ENCODE measurements at places on chromosomes 12 and 14. TPM values are rescaled to one million over a fixed set of nuclear protein-coding genes. Genes with fewer than 3 reads are reported as not detected.

DNA sequence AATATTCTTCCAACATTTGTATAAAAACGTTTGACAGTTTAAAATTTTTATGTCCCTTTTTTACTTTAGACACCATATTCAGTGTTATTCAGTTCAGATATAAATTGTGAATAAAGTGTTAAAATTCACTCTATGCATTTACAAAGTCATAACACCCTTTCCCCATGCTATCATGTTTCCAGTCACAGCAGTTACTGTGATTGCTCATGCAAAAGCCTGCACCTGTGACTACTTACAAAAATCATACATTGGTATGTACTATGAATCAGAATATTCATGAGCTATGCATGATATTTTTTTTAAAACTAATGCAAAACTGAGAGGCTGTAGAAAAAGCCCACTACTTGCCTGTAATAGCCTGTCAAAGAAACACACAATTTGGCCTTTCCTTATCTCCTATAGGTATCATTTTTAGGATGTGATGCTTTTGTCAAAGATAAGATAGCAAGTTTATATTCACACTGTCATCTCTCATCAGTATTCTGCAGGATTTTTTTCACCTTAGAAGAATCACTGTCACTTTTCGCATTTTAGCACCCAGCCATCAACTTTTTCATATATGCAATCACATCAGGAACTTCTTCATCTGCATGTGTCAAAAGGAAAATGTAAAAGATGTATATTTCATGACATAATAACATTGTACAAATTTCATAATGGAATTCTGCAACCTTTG lies 443.2 kb downstream of the C12orf50 start:
- no peak overlapping the region for H3K27ac ChIP-seq
- H3K36me3 ChIP-seq = no peaks in the 10 kb centered on the region
- no peaks in the 10 kb centered on the region for H3K27me3 ChIP-seq
- no peak for DNase-seq

DNA sequence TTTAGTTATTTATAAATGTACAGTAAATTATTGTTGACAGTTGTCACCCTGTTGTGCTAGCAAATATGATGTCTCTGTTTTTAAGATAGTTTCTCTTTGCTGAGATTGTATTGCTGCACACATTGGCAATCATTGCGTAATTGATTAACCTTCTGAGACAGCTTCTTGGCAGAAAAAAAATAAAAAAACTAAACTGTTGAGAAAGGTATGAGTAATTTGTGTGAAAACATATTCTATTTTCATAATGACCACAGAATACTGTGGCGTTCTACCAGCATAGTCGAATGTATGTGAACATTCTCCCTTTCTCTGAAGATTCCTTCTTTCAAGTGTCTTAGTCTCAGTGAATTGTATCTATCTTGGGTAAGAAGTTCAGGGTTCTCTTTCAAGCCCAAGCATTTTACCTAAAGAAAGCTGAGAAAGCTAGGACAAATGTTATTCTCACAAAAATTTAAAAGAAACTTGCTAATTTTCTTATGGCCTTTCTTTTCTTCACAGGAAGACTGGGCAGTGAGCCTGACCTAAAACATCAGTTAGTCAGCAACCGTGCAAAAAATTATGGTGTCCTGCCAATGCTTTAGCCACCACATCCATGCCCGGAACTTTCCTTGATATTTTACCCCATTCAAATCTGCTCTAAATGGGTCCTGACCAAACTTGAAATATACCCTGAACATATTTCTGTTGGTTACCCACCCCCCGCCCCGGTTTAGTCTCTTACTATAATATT lies 69.0 kb upstream of the REP15 start:
- H3K4me3 ChIP-seq = peak overlapping the region; percentile 27
- H3K4me1 ChIP-seq = peaks cover 26% of the 10 kb centered on the region
- H3K27me3 ChIP-seq = no peaks in the 10 kb centered on the region

DNA sequence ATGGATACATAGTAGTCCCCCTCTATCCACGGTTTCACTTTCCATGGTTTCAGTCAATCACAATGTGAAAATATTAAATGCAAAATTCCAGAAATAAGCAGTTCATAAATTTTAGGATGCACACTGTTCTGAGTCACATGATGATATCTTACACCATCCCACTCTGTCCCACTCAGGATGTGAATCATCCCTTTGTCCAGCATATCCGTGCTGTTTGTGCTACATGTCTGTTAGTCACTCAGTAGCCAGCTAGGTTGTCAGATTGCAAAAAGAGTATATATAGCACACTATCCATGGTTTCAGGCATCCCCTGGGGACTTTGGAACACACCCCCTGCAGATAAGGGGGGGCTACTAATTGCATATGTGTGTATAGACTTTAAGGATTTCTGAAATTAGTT lies 8.1 kb upstream of the NAA30 start:
- H3K4me3 ChIP-seq = no peak overlapping the region
- no peak for DNase-seq
- H3K36me3 ChIP-seq = no peaks in the 10 kb centered on the region
- no peaks in the 10 kb centered on the region for H3K27me3 ChIP-seq
- no peaks in the 10 kb centered on the region for H3K4me1 ChIP-seq

- peaks cover 5% of the 10 kb centered on the region for H3K4me1 ChIP-seq
- H3K27ac ChIP-seq = no peak overlapping the region
- no peaks in the 10 kb centered on the region for H3K27me3 ChIP-seq
- no peak overlapping the region for H3K4me3 ChIP-seq
- H3K36me3 ChIP-seq = no peaks in the 10 kb centered on the region
Measured at GRCh38 chr14:55715889-55716288, 135.9 kb downstream of the KTN1 start.

- no peaks in the 10 kb centered on the region for H3K27me3 ChIP-seq
- no peak overlapping the region for H3K4me3 ChIP-seq
- peaks cover 10% of the 10 kb centered on the region for H3K4me1 ChIP-seq
Measured at GRCh38 chr14:35883677-35884293, 57.6 kb downstream of the BRMS1L start.

GRCh38 chr12:102567031-102567985 lies 86.9 kb upstream of the IGF1 start:
- H3K36me3 ChIP-seq = no peaks in the 10 kb centered on the region
- H3K27ac ChIP-seq = no peak overlapping the region
- no peak for DNase-seq
- H3K4me3 ChIP-seq = no peak overlapping the region
- H3K27me3 ChIP-seq = no peaks in the 10 kb centered on the region
- H3K4me1 ChIP-seq = no peaks in the 10 kb centered on the region

DNA sequence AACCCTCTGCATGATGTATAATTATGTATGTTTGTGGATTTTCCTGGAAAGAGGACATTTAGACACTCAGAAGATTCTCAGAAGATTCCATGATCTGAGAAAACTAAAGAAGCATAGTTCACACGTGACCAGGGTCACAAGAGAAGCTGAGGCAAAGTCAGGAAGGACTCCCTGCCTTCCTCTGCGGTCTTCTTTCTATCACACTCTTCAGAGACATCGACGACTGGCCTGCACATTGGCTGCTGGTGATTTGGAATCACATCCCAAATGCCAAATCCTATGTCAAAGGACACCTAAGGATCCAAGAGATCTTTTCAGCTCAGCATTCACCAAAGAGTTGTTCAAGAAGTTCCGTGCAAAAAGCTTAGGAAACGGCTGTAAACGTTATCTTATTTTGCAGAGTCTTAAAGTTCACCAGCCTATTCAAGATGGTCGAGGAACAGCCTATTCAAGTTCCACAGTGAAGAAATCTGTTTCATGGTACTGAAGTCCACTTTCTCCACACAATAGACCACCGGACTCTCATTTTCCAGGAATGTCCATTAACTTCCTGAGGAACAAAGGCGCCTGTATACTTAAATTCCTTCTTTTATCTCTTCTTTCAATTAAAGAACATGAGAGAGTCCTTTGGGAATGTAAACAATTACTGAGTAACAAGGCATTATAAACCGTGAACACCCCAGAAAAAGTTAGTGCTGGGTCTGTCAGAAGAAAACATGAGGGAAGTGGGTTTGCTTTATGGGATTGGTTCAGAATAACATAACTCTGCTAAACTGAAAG lies 42.1 kb downstream of the IGF1 start:
- no peak overlapping the region for H3K27ac ChIP-seq
- no peaks in the 10 kb centered on the region for H3K36me3 ChIP-seq
- DNase-seq = no peak
- no peaks in the 10 kb centered on the region for H3K27me3 ChIP-seq
- no peaks in the 10 kb centered on the region for H3K4me1 ChIP-seq

DNA sequence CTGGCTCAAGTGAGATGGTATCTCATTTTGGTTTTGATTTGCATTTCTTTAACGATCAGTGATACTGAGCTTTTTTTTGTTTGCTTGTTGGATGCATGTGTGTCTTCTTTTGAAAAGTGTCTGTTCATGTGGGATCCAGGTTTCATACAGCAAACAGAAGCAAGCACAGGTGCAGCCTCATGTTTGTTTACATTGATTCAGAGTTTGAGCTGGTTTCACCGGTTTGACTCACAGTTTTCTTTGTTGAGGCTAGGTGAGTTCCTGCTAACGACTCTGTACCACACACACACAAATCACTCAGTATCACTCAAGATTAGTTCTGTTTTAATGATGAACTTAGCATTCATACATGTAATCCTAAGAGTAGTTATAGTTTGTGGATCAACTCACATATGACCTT lies 3.7 kb downstream of the OR10G2 start:
- H3K4me1 ChIP-seq = no peaks in the 10 kb centered on the region
- no peak overlapping the region for H3K27ac ChIP-seq
- DNase-seq = no peak

- H3K4me3 ChIP-seq = no peak overlapping the region
- peaks cover 13% of the 10 kb centered on the region for H3K4me1 ChIP-seq
- H3K36me3 ChIP-seq = no peaks in the 10 kb centered on the region
- H3K27ac ChIP-seq = no peak overlapping the region
- no peak for DNase-seq
Measured at GRCh38 chr14:57659052-57659451, 165.4 kb upstream of the CCDC198 start.

DNA sequence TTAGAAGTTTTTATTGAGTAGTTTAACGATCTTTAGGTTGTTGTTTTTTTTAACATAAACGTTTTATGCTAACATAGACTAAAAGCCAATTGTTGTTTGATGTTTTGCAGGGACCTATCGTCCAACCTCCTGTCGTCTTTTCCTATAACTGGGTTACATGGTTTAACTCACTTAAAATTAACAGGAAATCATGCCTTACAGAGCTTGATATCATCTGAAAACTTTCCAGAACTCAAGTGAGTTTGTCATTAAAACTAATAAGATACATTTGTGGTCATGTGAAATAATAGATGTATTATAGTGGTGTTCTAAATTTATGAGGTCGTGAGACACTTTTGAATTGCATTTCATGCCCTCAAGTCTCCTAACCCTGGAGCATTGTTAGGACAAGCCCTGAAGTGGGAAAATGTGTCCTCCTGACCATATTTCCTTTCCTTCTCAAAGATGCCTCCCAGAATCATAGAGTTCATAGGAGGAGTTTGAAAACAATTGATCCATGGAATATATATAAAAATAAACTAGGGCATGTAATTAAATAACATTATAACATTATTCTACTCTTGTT lies 84.9 kb downstream of the ZFC3H1 start:
- H3K36me3 ChIP-seq = no peaks in the 10 kb centered on the region
- no peaks in the 10 kb centered on the region for H3K4me1 ChIP-seq

- H3K27ac ChIP-seq = no peak overlapping the region
- no peaks in the 10 kb centered on the region for H3K27me3 ChIP-seq
- no peaks in the 10 kb centered on the region for H3K36me3 ChIP-seq
- H3K4me1 ChIP-seq = no peaks in the 10 kb centered on the region
- no peak overlapping the region for H3K4me3 ChIP-seq
Measured at GRCh38 chr12:75120311-75120711, 89.3 kb downstream of the KCNC2 start.

- no peak overlapping the region for H3K4me3 ChIP-seq
- no peaks in the 10 kb centered on the region for H3K36me3 ChIP-seq
- DNase-seq = no peak
- no peaks in the 10 kb centered on the region for H3K27me3 ChIP-seq
Measured at GRCh38 chr12:60240891-60241290, 645.1 kb downstream of the SLC16A7 start.

DNA sequence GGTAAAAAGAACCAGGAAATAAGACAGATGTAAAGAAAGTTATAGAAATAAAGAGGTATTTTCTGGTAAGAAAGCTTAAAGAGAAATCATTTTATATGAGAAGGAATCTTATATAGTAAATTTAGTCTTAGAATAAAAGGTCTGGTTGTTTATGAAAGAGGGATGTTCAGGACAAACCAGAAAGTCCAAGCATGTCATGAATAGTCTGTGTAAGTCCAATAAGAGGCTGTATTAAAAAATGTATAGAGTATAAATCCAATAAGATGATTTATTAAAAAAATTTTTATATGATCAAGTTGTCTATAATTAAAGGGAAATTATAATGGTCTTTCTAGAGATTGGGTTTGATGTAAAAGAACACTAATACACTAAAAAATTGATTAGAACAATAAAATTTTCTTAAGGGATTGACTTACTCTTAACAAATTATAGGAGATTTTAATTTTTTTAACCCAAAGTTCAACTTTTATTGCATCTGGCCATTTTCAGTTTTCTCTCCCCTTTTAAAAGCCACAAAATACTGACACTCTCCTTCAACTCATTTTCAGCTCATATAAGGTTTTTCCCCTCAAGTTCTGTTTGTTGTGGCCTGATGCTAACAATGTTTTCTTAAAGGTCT lies 35.1 kb downstream of the ST8SIA1 start:
- H3K27ac ChIP-seq = no peak overlapping the region
- no peak for DNase-seq
- no peak overlapping the region for H3K4me3 ChIP-seq
- no peaks in the 10 kb centered on the region for H3K27me3 ChIP-seq
- H3K4me1 ChIP-seq = no peaks in the 10 kb centered on the region
- no peaks in the 10 kb centered on the region for H3K36me3 ChIP-seq

GRCh38 chr12:124327362-124328043 lies 32.6 kb downstream of the RFLNA start:
- H3K27me3 ChIP-seq = no peaks in the 10 kb centered on the region
- peak overlapping the region; percentile 64 for H3K27ac ChIP-seq

DNA sequence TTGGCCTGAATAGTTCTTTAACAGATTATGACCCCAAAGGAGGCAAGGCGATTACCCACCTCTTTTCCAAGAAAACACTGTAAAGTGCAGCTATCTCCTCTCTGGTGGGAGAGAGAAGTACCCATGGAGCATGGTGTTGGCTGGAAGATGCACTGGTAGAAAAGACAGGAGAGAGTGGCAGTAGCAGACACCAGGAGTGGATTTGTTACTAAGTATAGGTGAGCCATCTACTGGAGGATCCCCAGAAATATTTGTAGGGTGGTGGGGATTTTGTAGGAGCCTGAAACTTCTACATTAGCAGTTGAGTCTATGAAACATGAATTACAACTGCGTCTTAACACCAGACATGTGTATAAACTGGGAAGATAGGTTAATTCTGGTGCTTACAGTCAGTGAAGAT lies 148.0 kb downstream of the SLC38A4 start:
- H3K4me1 ChIP-seq = peaks cover 10% of the 10 kb centered on the region
- H3K36me3 ChIP-seq = no peaks in the 10 kb centered on the region
- no peak overlapping the region for H3K27ac ChIP-seq
- H3K27me3 ChIP-seq = no peaks in the 10 kb centered on the region

GRCh38 chr14:94767321-94767878 lies 2.5 kb downstream of the GSC start:
- no peak overlapping the region for H3K4me3 ChIP-seq

GRCh38 chr12:46790066-46790465 lies 35.7 kb downstream of the SLC38A4 start:
- H3K4me1 ChIP-seq = no peaks in the 10 kb centered on the region
- H3K27ac ChIP-seq = no peak overlapping the region
- H3K4me3 ChIP-seq = no peak overlapping the region
- H3K36me3 ChIP-seq = no peaks in the 10 kb centered on the region
- DNase-seq = no peak
- H3K27me3 ChIP-seq = no peaks in the 10 kb centered on the region

The PRH1 gene
- total RNA-seq = 18.5 TPM

The MEG3 gene
- total RNA-seq = 127 TPM

The CLEC9A gene
- total RNA-seq = not detected

The PPP4R4 gene
- total RNA-seq = 8.9 TPM

The NINJ2 gene
- 2.4 TPM for total RNA-seq

The DERA gene
- total RNA-seq = 25.5 TPM

The CLEC14A gene
- total RNA-seq = 31.4 TPM

Measured in thoracic aorta (tissue), 2 donors.